NCI-H446 treated with DMSO at 0.1 percent for 48 hours (cell line): ENCODE measurements at places on chromosomes 16 and 17.

GRCh38 chr17:45339646-45340605, 23.1 kb upstream of the MAP3K14 start:
- DNase-seq: no peak

DNA sequence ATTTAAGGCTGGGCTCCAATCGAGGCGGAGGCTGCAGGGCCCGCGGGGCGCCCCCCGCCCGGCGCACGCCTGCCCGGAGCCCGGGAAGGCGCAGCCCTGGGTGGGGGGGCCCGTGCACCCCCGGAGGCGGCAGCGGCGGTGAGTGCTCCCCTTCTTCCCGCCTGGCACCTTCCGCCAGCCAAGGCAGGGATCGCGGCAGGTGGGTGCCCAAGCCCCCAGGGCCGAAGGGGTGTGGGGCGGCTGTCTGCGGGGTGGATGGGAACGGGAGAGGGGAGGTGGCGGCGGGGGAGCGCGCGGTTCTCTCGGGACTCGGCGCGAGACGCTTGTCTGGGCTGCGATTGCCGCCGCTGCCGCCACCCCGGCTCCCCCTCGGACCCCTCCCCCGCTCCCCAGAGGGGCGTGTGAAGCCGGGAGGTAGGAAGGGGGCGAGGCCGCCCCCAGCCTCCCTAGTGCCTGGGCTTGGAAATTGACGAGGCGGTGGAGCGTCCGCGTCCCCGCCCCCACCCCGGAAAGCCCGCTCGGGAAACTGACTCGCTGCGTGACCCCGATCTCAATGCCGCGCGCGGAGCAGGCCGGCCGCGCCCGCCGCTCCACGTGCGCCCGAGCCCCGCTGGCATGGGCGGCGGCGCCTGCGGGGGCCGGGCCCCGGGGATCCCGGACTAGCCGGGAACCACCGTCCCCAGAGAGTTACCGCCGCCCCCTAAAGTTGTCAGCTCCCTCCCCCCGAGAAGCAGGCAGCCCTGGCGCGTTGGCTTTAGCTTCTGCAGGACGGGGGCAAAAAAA, 231.5 kb downstream of the MRTFB start:
- no peak for DNase-seq

DNA sequence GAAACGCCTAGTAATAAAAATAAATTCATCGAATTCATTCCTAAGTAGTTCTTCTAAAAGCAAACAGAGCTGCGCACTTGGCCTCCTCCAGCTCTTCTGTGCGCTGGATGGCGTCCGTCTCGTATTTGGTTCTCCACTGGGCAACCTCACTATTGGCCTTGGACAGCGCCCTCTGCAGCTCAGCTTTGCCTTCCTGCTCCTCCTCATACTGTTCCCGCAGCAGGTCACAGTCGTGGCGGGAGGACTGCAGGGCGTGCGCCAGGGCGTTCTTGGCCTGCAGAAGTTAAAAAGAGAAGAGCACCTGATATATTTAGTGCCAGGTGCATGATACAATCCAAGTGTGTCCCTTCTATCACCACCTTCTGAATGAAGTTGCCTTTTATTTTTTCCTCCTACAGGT, 21.8 kb downstream of the MYH3 start:
- DNase-seq: no peak

- no peak for DNase-seq
Measured at GRCh38 chr17:68356949-68357455, 65.7 kb downstream of the ARSG start.

DNA sequence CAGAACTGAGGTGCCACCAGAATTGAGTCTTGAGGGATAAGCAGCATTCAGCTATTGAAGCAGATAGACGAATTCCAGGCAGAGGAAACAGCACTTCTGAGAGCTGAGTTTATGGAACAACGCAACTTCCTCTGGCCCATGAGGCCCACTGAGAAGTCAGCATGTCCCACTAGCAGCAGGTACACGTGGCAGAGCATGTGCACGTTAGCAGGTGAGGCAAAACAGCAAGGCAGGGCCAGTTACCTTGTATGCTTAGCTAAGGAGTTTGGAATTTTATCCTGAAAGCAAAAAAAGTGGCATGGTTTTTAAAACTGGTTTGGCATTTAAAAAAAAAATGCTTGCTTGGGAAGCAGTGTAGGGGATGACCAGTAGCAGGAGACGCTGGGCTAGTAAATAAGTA, 305.6 kb downstream of the CPPED1 start:
- no peak for DNase-seq

DNA sequence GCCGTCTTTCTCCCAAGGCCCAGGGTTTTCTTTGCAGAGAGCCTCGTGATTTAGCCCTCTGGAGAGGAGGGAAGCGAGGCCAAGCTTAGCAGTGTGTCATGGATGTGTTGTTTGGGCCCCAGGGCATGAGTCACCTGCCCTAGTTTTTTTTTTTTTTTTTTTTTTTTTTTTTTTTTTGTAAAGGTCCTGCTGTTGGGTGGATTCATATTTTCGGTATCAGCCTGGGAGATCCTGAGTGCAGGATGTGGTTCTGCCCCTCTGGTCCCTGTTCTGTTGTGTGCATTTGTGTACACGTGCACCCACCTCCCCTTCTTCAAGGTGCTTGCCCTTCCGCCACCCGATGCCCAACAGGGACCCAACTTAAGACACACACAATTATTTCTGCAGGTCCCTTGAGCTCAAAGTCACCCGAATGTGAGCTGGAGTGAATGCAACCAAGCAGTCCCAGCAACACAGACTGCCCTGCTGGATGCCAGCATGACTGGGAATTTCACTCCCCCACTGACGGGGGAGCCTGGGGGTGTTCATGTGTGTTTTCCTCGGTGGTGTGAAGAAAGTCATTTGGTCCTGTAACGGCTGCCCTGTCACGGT, 265.8 kb upstream of the TNRC6C start:
- DNase-seq: no peak

GRCh38 chr16:19831678-19832077, 53.0 kb downstream of the GPRC5B start:
- no peak for DNase-seq

- DNase-seq: no peak
Measured at GRCh38 chr17:17139972-17140589, 66.1 kb downstream of the PLD6 start.

GRCh38 chr17:78596871-78597764, 19.9 kb upstream of the DNAH17 start:
- no peak for DNase-seq
